Activated T-cell treated with anti-CD3 and anti-CD28 coated beads for 1 hour (primary cell): ENCODE measurements at places on chromosomes 7 and 10.

GRCh38 chr10:43866712-43867111 lies 218.0 kb upstream of the ZNF32 start:
- no peak for DNase-seq

DNA sequence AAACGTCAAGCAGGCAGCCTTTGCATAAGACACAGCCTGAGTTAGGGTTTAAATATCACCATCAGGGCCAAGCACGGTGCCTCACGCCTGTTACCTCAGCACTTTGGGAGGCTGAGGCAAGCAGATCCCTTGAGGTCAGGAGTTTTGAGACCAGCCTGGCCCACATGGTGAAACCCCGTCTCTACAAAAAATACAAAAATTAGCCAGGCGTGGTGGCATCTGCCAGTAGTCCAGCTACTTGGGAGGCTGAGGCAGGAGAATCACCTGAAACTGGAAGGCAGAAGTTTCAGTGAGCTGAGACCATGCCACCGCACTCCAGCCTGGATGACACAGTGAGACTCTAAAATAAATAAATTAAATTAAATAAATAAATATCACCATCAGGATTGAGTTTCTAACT lies 33.0 kb downstream of the SRPK2 start:
- no peak for DNase-seq

DNA sequence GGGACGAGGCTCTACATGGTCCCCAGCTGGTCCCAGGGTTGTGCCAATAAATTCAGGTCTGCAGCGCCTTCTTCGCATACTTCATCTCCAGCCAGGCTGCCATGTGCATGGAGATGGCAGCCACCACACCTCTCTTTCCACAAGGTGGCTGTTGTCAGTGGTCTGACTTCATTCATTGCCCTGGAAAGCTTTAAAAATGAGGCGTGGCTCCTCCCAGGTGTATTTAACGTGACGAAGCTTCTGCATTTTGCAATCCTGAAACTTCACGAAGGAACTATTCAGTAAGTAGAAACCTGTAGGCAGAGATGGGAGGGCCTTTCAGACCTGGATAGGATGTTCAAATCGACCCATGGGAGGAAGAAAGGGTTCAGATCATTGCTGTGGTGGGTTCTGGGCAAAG lies 53.7 kb downstream of the PFKFB3 start:
- DNase-seq: no peak

DNA sequence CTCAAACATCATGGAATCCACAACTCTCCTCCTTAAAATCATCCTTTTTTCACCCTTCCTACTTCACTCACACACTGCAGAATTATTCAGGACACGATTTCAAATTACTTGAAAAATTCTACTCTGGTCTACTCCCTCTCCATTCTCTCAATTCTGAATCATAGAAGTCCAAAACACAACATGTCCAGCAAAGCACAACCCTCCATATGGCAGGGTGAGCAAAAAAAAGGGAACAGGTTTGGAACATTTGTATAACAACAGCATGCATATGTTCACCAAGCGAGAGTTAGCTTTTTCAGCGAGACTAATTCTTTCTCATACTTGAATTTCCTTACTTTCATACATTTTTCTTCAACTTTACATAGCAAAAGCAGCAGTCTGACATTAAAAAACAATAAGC lies 73.4 kb downstream of the ABI1 start:
- DNase-seq: no peak

DNA sequence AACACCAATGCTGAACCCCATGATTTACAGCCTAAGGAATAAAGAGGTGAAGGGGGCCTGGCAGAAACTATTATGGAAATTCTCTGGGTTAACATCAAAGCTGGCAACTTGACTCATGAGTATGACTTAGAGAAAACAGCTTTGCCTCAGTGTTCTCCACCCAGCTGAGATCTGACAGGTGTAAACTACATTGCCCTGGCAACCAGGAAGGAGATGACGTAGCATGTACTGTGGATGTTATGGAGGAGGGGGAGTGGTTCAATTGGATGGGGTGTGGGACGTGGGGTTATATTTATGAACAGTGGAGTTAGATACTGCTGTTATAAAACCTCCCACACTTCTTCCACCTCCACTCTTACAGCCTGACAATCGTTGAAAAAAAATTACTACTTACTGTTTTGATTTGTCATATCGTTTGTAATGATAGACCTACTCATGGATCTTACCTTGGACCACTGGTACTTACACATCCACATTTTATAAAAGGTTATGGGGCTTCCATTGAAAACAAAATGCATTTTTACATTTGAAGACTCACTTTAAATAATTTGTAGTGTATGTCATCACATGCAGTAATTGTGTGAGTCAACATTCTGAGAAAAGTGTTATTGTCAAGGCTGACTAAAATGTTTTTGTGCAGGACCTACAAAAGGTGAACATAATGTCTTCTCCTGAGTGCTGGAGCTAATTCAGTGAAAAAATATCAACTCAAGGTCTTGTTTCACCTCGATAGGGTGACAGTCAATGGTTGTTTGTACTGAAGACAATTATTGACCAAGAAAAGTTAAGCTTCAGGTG lies 6.4 kb downstream of the OR2F1 start:
- DNase-seq: no peak

DNA sequence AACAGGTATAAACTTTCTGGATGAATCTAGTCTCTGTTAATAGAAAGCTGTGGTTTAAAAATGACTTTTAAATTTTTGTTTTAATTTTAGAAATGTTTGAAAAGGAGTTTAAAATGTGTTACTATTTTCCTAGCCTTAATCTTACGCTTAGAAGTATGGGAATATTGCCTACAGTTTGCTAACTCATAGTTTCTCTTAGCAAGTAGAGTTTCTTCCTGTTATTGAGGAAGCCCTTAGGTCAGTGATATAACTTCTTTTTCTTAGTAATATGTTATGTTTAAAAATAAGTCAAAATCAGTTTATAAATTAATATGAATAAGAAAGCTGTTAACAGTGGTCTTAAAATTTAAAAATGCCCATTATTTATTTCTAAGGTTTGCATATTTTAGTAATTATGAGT lies 3.1 kb downstream of the STARD3NL start:
- DNase-seq: no peak

DNA sequence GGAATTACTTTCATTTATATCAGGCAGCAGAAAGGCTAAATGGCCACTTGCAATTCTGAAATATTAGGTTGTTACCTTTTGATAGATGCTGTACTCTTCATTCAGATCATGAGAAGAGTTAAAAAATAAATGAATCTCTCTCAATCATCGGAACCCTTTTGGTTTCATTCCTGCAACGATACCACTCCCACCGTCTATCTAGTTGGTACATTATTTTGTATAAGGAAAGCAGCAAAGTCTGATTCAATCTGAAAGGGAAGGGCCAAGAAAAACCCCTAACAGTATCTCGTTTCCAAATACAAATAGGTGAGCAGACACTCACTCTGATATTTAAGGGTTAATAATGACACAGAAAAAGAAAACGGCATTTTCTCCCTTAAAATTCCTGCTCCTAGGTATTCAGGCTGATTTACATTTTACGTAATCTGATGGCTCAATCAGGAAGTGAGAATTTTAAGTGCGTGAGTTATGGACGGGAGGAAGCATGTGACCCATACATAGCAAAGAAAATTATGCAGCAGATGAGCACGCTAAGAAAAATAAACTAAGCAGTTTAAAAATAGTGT lies 209.4 kb upstream of the KLF14 start:
- no peak for DNase-seq

DNA sequence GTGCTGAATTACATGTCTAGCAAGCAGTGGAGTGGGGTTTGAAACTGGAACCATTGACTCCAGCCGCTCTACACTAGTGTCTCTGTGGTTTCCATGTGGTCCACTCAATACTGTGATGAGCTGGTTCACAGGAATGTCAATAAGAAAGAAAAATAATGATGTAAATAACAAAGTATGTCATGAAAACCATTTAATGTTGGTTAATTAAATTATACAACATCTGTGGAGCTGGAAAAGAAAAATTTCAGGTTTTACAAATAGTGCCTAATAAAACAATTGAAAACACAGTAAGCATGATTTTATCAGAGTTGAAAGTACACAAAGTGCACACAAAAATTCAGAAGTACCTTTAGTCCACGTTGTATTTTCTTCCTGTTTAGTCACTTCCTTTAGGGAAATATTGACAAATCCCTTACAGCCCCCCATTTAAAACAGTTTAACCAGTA lies 28.7 kb upstream of the NAMPT start:
- DNase-seq: no peak

GRCh38 chr10:89307269-89307577 lies 5.4 kb downstream of the IFIT2 start:
- no peak for DNase-seq

- DNase-seq: peak; percentile 62
These were observed at the start of gene ADAM8 for GRCh38 chr10:133276435-133277201. TSS of gene ADAM8 (minus strand) at chr10:133276868. CDS start at chr10:133276817, 51 bp downstream.
